ENCODE measurements at places on chromosomes 16 and 17.

GRCh38 chr17:12790249-12791106 lies 1.2 kb downstream of the ARHGAP44 start:
- no peak for DNase-seq

- DNase-seq = no peak
Measured at GRCh38 chr16:63453261-63453660, 1417.0 kb upstream of the CDH8 start.

- peak; percentile 91 for DNase-seq
Measured at GRCh38 chr17:16478649-16479048, 13.3 kb downstream of the LRRC75A start.

DNA sequence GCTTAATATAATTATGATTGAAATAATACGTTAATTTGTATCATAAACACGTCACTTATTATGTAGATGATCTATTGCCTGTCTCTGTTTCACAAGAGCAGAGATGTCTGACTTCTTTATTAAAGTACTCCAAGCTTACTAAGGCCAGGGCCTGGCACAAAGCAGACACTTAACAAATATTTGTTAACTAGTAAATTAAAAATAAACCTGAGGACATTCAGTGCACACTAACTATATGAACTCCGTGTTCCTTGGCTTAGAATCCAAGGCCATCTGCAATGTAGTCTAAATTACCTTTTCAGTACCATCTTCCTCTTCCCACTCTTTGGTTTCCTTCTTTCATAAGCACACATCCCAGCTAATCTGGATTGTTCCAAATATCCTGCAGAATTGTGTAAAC lies 210.8 kb upstream of the SOX9 start:
- no peak for DNase-seq

GRCh38 chr16:75207831-75208230 lies 870 bp upstream of the CTRB2 start:
- DNase-seq = no peak

DNA sequence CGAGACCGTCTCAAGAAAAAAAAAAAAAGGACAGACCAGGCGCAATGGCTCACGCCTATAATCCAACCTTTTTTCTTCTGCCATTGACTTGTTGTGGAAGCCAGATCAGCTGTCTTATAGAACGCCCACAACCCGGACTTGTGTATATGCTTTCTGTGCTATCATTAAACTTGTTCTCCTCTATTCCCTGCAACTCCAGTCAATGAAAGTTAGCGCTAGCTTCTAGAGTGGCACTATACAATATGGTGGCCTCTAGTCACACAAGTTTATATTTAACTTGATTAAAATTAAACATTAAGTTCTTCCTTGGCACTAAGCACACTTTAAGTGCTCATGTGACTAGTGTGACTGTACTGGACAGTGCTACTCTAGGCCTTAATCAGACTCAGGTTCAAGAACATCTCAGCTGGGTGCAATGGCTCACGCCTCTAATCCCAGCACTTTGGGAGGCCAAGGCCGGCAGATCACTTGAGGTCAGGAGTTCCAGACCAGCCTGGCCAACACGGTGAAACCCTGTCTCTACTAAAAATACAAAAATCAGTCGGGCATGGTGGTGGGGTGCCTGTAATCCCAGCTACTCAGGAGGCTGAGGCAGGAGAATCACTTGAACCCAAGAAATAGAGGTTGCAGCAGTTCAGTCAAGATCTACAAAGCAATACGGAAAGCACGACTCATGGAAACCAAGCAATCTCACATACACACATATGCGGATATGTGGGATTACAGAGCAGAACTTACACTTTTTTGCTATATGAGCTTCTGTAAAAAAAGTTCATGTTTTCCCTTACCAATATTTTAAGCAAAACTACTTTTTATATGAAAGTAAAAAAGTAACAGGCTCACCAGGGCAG lies 18.8 kb upstream of the GLG1 start:
- DNase-seq = no peak

GRCh38 chr17:13888056-13888609 lies 181.2 kb upstream of the COX10 start:
- peak; percentile 48 for DNase-seq

DNA sequence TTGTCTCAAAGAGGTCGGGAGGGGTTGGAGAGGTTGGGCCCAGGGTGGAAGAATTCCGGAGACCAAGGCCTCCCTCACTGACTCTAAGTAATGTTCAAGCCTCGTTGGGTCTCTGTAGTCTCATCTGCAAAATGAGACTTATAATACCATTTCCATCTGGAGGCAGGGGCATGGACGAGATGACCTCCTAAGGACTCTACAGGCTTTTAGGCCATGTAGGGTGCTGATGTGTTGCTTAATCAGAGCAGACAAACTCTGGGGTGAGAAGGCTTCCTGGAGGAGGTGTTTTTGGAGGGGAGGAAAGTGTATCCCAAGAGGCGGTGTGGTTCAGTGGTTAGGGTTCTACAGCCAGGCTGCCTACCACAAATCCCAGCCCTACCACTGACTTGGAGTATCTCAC lies 3.1 kb downstream of the SPPL2C start:
- no peak for DNase-seq

GRCh38 chr17:72604518-72604917 lies 483.7 kb downstream of the SOX9 start:
- no peak for DNase-seq

- no peak for DNase-seq
Measured at GRCh38 chr17:18987230-18987610, 17.3 kb downstream of the FAM83G start.

DNA sequence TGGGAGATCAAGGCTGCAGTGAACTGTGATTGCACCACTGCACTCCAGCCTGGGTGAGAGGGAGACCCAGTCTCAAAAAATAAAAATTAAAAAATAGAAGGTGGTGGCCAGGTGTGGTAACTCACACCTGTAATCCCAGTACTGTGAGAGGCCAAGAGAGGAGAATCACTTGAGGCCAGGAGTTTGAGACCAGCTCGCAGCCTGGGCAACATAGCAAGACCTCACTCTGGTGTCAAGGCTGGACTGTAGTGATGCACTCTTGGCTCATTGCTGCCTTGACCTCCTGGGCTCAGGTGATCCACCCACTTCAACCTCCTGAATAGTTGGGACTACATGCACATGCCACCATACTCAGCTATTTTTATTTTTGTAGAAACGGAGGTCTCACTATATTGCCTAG lies 13.3 kb downstream of the RFFL start:
- no peak for DNase-seq

DNA sequence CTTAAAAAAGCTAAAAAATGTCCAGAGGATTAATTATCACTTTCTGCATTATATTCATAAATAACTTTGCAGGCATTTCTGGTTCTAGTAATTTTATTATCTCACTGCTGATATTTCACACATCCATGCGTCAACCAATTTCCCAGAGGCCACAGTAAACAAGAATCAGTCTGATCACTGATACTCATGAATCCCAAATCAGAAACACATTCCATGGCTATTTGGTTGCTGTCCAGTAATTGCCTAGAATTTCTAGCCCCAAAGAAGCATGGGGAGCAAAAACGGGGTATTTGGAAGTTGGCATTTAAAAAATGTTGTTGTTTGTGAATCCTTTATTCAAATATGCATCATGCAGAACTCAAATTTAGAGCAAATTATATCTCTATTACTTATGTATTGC lies 244.8 kb downstream of the CDH8 start:
- DNase-seq = no peak

- peak; percentile 67 for DNase-seq
Measured at GRCh38 chr16:80285104-80285503, 255.7 kb upstream of the DYNLRB2 start.

GRCh38 chr16:35572186-35572585 lies 2112.8 kb downstream of the TP53TG3F start:
- no peak for DNase-seq

Measured in muscle of back (tissue), 13 donors.